NCI-H774 (cell line): ENCODE measurements at places on chromosomes 4 and X.

DNA sequence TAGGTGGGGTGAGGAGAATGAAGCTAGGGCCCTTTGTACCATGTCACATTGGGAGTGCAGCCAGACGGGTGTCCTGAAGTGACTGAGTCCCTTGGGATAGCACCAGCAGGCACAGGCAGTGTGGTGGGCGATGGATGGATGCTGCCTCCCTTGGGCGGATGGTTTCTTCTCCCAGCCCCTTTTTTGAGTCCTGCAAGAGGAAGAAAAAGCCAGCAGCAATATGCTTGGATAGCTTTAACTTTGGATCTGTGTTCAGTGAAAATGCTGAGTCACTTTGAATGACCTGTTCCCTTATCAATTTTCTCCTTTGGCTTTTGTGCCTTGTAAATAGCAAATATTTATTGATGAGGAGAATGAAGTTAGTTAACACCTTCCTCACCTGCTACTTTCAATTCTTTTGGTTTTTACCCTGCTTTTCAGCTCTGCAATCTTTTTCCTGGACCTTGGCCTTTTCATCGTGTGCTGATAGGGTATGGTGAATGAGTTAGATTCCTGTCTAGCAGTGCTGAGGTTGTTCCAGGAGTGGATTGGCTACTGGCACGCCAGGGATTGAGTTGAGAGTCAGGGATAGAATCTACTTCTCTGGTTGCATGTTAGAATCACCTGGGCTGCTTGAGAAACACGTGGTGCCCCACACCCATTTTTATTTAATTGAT lies 10.2 kb downstream of the DCUN1D4 start:
- DNase-seq = no peak

DNA sequence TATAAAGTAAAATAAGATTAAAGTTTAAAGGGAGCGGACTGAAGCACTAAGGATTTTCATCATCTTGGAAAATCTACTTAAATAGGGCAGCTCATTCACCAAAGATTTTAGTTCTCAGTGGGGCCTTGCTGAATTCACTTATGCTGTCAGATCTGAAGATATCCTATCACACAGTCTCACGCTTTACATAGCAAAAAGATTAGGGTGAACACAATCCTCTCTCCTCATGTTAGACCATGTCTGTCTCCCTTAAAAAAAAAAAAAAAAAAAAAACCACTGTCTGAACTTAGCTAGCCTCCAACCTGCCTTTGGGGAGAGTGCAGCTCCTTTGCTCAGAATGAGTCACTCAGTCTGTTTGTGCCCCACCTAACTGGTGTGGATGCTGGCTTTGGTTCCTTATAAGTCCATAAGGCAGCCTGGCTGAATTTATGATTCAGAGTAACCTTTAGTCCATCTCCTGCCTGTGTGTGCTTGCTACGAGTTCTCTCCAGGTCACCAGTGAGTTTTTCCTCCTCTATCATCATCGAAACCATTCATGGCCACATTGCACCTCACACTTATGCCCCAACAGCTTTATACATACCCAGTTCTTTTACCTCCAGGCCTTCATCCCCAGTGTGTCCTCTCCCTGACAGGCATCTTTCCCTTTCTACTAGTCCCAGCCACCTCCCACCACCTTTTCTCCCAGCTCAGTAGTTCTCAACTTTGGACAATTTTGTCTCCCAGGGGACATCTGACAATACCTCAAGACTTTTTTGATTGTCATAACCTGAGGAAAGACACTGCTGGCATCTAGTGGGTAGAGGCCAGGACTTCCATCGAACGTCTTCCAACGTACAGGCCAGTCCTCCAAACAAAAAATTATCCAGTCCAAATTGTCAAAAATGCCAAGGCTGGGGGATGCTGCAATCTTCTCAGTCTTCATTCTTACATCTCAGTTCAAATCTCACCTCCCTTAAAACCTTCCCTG lies 220.7 kb upstream of the EMCN start:
- no peak for DNase-seq

DNA sequence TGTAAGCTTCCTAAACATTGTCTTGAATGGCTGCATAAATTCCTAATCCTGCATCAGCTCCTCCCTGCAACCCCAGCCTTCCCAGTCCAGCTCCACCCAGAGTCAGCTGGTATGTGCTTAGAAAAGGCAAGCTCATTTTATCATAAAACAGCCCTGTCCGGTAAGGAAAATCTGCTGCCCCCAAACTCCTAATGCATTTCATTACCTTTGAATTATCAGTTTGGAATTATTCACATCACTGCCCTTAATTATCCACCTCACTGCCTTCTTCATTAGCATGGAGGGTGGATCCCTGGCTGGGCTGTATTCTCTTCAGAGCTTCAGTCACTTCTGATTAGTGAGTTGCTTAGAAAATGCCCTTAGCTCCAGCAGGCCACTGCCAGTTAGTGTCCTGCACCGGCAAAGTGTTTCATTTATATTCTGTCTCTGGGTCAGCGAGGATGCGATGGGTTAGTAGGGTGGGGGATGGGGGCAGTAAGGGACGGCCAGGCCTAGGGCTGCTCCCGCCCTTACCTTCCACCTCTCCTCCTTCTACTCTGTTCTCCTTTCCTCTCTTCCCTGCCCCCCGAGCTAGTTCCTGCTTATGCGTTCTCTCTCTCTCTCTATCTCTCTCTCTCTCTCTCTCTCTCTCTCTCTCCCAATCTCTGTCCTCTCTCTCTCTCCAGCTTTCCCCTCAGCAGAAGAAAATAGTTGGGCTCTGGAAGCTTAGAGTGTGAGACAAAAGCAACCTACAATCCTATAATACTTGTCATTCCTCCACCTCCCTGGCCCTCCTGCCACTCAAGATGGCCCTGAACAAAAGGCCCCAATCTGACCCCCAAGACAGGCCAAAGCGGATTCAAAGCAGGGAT lies 174.8 kb upstream of the KLF3 start:
- DNase-seq = no peak

- DNase-seq = no peak
Measured at GRCh38 chr4:144831971-144832370, 186.0 kb downstream of the HHIP start.

DNA sequence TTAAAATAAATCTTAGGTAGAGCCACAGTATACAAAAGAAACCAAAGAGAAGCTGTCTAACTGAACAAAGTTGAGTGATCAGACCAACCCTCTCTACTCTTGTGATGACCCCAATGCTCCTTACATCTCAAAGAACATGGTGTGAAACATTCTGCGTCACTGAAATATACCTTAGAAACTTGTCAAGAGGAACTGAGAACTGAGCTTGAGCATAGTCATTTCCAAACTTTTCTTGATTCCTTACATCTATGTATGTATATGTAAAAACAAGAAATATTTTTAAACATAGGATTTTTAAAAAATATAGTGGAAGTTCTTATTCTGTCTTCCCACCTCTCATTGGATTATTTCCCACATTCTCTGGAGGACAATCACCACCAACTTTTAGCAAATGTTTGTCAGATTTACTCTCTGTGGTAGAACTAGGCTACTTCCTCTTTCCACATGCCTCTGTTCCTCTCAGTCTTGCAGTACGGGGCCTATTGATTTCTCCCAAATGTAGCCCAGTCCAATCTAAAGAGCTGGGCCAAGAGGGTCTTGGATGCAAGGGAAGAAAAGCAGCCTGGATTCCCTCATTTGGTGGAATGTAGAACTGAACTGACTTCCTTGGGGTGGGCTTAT lies 98.2 kb upstream of the HHIP start:
- DNase-seq = no peak

- no peak for DNase-seq
Measured at GRCh38 chrX:1190596-1191145, 21.8 kb downstream of the CRLF2 start.

- no peak for DNase-seq
Measured at GRCh38 chr4:88143504-88143903, 14.9 kb downstream of the ABCG2 start.

- no peak for DNase-seq
Measured at GRCh38 chr4:93658443-93658842, 170.1 kb upstream of the ATOH1 start.

GRCh38 chr4:109998867-109999584 lies 86.3 kb downstream of the EGF start:
- DNase-seq = peak; percentile 16
